Muscle of back (tissue), 13 donors: ENCODE measurements at places on chromosomes 5 and 9.

GRCh38 chr9:111106202-111106601 lies 67.9 kb upstream of the LPAR1 start:
- no peak for DNase-seq

DNA sequence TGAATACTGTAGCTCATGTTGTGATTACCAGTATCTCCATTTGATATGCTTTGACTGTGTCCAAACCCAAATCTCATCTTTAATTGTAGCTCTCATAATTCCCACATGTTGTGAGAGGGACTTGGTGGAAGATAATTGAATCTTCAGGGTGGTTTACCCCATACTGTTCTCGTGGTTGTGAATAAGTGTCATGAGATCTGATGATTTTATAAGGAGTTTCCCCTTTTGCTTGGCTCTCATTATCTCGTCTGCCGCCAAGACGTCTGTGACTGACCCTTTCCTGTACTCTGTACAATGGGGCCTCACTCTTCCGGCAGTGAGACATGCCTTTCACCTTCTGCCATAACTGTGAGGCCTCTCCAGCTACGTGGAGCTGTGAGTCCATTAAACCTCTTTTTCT lies 59.3 kb downstream of the TRIO start:
- no peak for DNase-seq

DNA sequence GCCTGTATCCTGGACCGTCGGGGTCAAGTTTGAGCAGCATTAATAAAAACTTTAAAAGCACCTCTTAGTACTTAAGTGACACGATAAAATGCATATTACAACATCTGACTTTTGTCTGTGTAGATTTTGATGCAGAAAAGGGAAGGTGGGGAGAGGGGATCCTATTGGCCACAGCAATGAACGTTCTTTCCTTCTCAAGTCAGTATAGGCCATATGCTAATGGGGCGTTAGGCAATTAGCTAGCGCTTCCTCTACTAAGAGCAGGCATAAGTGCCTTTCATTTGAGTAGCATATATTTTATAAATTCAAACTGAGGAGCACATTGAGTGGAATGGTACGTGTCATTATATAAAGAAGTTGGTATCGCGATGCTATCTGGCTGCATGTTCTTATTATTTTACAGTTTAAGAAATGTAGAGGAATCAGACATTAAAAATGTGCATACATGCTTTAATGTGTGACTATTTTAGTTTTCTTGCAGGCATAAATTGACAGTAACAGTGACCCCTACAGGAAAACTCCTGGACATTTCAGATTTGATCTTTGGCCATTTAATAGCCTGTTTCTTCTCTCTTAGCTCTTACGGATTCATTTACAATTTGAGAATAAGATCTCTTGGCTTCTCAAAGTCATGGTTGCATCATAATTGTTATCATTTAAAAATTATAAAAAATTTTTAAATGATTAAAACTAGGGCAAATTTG lies 1.1 kb upstream of the GNA14 start:
- DNase-seq: no peak

DNA sequence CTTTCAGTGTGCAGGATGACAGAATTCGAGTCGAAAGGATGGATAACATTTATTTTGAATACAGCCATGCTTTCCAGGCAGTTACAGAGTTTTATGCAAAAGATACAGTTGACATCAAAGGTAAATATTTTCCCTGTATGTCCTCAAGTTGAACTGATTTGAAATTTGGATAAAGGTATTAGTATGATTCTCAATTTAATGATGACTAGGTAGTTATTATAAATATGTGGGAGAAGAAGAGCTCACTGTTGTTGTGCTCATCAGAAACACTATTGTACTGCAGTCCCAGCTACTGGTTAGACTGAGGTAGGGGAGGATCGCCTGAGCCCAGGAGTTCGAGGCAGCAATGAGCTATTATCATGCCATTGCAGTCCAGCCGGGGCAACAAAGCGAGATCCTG lies 70.7 kb upstream of the DHFR start:
- no peak for DNase-seq

DNA sequence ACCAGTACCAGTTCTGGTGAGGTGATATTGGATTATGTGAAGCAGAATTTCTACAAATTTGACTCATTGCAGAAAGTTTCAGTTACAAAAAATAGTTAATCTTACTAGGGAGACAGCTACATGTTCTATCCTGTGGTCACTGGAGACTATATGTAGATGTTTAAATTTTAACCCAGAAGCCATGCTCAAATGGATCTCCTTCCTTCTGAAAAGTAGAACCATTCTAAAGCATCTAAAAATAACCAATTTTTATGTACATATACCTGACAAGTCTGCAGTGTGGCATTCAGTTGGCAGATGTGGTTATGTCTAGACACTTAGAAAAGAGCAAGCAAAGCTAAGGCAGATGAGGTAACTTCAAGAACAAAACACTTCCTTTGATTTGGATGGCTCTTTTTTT lies 65.5 kb upstream of the POU4F3 start:
- DNase-seq: no peak

GRCh38 chr5:108728566-108729241 lies 19.0 kb upstream of the FER start:
- no peak for DNase-seq

DNA sequence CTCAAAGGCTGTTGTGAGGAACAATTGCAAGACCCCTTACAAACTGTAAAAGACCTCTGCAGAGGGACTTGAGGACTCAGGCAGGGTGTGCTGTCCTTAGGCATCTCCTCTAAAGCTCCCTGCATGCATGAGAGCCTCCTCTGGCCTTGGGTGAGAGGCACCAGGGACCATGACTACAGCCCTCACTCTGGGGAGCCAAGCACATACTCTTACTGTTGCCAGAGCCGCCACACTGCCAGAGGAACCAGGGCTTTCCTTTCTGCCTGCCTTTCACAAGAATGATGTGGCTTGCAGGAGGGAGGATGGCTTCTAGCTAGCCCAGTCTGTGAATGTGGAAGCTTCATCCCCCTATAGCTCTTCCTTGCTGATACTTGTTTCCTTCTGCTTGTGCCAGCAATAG lies 5.9 kb downstream of the IGFBPL1 start:
- no peak for DNase-seq

DNA sequence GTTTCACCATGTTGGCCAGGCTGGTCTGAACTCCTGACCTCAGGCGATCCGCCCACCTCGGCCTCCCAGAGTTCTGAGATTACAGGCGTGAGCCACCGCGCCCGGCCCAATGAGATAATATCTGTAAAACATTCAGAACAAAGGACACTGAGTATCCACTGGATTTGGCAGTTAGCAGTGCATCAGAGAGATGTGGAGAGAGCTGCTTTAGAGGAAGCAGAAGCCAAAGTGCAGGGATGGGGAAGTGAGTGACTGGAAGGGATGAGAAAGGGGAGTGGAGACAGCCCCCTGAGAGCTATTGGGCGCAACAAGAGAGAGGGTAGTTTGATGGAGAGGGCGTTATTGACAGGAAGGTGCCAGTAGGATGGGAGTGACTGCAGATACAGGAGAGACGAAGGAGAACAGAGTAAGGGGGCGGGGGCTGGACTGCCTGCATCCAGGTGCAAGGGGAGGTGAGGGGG lies 157.5 kb upstream of the SHB start:
- no peak for DNase-seq

DNA sequence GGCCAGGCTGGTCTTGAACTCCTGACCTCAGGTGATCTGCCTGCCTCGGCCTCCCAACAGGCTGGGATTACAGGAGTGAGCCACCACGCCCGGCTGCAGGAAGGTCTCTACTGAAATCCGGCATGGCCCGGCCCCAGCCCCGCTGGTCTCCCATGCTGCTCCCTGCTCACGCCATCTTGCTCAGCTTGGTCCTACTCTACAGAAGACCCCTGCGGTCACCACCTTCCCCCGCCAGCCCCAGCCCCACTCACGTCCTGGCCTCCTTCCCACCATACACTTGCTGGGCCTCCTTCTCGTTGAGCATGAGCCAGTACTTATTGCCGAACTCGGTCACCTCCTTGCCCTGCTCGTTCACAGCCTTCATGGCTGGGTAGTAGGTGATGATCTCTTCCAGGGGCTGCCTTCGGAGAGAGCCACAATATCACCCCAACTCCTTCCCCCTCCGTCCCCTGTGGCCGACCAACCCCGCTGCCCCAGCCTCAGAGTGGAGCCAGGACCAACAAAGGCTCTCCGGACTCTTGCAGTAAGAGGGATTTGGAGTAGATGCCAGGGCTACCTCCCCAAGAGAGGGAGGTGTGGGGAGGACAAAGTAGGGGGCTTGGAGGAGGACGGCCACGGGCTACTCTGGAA lies 4.0 kb downstream of the PTGES2 start:
- no peak for DNase-seq

DNA sequence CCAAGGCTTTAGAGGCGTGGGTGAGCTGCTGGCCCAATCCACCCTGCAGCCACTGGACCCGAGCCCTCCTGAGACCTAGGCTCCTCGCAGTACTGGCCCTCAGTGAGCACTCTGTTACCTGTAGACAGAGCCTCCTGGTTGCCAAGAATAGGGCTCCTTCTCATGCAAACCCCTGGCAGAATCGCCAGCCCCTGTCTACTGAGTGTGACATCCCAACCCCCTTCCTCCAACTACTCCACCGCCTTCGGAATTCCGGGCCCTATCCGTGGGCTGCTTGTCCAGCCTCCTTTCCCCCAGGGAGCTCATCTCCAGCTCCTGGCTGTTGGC lies 23.8 kb upstream of the COL5A1 start:
- DNase-seq: no peak
